ENCODE measurements at places on chromosomes 12 and 14.

- no peaks in the 10 kb centered on the region for H3K27me3 ChIP-seq
- no peak overlapping the region for H3K27ac ChIP-seq
- no peak overlapping the region for H3K4me3 ChIP-seq
- no peaks in the 10 kb centered on the region for H3K4me1 ChIP-seq
Measured at GRCh38 chr12:30188602-30189326, 405.0 kb upstream of the TMTC1 start.

- no peaks in the 10 kb centered on the region for H3K27me3 ChIP-seq
- peaks cover 6% of the 10 kb centered on the region for H3K4me1 ChIP-seq
- DNase-seq: no peak
- no peaks in the 10 kb centered on the region for H3K36me3 ChIP-seq
- no peak overlapping the region for H3K4me3 ChIP-seq
Measured at GRCh38 chr14:78566859-78567172, 396.6 kb downstream of the NRXN3 start.

GRCh38 chr12:32183650-32184049 lies 77.0 kb downstream of the BICD1 start:
- H3K27ac ChIP-seq: no peak overlapping the region
- no peak overlapping the region for H3K4me3 ChIP-seq
- no peak for DNase-seq
- H3K4me1 ChIP-seq: peaks cover 6% of the 10 kb centered on the region
- H3K36me3 ChIP-seq: no peaks in the 10 kb centered on the region

- H3K27me3 ChIP-seq: no peaks in the 10 kb centered on the region
- no peak for DNase-seq
- H3K36me3 ChIP-seq: no peaks in the 10 kb centered on the region
- H3K4me3 ChIP-seq: no peak overlapping the region
- no peak overlapping the region for H3K27ac ChIP-seq
Measured at GRCh38 chr14:34303811-34304210, 158.2 kb downstream of the SPTSSA start.

DNA sequence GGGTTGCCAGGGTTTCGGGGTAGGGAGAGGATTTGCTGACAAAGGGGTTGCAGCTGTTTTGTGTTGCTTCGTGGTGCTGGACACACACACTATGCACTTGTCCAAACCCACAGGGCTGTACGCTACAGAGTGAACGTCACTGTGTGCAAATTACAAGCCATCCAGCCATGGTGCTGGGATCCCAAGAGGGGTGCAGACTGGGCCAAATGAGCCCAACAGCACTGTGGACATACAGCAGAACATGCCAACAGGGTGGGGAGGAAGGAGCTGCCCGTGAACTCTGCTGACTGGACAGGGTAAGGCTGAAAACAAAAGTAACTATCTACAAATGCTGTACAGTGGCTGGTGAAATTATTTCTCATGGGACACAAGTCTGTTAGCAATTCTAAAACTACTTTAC lies 25.2 kb downstream of the POLE start:
- no peak for DNase-seq
- H3K4me1 ChIP-seq: no peaks in the 10 kb centered on the region
- no peaks in the 10 kb centered on the region for H3K27me3 ChIP-seq
- H3K4me3 ChIP-seq: no peak overlapping the region
- H3K36me3 ChIP-seq: peaks cover 99% of the 10 kb centered on the region
- no peak overlapping the region for H3K27ac ChIP-seq

DNA sequence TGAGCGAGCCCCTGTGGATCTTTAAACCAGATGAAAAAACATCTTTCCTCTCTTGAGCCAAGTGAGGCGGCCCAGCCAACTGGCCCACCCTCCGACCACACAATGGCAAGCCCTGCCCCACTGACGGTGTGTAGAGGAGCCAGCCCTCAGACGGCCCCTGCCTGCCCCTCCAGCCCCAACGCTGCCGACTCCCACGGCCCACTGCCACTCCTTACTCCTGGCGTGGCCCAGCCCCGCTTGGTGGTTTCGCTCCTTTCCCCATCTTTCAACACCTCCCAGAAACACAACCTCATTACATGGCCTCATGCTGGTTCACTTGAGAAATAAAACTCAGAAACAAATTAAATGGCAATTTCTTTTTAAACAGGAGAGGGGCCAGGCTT lies 80.6 kb upstream of the DICER1 start:
- DNase-seq: no peak
- no peak overlapping the region for H3K4me3 ChIP-seq
- H3K27ac ChIP-seq: no peak overlapping the region
- H3K36me3 ChIP-seq: no peaks in the 10 kb centered on the region
